ENCODE measurements at places on chromosomes 11 and 22.
A peak's percentile ranks its signal among the peaks of the same experiment; 100 is the strongest.

DNA sequence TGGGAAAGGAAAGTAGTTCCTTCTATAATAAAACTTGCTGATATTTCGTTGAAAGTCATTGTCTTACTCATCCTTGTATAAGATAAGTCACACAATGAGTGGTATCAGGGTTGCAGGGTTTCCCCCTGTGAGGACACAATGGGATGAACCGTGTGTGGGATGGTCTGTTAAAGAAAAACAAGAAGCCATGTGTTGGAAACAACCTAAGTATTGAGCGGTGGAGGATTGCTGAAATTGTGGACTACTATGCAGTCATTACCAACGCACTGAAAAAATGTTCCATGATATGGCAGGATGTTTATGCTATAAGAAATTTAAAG is 28.6 kb downstream of the PTPRJ start:
- no peak for DNase-seq

DNA sequence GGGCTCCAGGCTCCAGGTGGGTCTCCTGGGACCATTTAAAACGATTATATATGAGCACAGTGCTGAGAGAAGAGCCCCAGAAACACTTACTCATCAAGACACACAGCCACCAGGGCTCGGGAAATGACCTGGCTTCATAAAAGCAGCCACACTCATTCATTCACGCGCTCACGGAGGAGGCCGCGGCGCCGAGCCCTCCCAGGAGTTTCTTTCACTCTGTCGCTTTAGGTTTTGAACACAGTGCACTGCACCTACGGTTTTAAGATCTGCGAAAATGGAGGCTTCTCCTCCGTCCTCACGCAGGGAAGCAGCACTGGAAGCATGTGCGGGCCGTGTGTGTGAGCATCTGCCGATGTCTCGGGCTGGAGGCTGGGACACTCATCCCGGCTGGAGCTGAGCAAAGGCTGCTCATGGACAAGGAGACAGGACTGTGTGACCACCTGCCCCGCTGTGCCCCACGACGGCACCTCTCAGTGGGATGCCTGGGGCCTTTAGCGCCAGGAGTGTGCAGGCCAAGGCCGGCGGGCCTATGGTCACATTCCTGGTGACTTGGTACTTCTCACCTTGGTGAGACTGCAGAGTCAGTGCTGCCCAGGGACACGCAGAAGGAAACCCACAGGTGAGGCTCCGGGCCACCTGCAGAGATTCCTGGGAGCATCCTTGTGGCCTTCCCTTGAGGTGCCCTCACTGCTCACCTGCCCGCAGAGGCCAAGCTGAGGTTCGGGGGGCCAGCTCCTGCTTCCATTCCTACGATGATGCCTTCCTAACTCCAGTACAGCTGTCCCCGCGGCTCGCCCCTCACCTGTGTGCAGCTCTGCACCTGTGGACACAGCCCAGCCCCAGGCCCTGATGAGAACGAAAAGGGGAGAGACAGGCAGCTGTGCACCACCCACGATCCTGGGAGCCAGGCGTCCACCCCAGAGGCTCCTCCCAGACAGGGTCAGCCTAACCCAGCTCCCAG is 872.0 kb downstream of the BRD1 start:
- DNase-seq, result no peak

DNA sequence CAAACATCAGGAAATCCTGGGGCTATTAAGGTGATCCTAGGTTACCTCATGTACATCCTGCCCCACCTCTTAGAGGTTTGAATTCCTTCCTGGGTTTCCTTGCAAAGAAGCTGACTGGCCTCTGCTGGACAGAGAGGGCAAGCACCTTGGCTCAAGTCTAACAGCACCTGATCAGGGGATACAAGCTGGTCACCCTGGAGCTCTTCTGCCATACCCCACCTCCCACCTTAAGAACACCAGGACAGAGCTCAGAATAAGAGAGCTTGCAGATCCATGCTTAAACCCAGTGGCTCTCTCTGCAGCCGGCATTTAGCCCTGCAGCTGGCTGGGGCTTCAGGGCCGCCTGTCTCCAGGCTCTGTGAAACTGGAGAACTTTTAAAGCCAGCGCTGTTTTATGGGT is 386.6 kb upstream of the NARS2 start:
- DNase-seq, result peak; percentile 9

GRCh38 chr11:64864473-64865285 is 13.7 kb downstream of the EHD1 start:
- peak; percentile 98 for DNase-seq

- DNase-seq, result no peak
Measured at GRCh38 chr11:116697011-116697410, 75.8 kb downstream of the BUD13 start.

DNA sequence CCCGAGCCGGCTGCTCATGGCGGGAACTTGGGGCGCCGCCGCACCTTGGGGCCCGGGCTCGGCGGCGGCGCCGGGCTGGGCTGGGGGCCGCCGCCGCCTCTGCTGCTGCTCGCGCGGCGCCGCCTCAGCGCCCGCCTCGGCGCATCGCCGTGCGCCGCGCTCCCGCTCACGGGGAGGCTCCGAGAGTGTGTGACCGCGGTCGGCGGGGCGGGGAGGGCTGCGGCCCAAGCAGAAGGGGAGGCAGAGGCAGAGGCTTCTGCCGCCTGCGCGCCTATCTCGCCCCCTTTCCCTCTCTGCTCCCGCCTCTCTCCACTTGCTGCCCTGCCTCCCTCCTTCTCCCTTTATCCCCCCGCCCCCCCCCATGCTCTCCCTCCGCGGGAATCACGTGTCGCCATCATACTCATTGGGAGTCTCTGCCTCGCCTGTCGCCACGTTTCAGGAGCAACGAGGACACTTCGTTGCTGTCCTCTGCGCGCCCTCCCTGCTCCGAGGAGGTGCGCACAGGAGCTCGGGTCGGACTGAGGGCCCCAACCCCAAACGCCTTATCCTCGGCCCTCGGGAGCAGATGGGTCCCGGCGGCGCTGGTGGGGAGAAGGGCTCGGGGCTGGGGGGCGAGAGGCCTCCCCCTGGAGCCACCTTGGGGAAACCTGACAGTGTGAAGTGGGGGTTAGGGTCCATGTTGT is at the start of gene GUCY1A2:
Gene GUCY1A2 (minus strand): TSS at position 258 of the 683 bp plus-strand sequence. CDS start 421 bp downstream, outside the sequence.
- no peak for DNase-seq

- DNase-seq, result peak; percentile 26
Measured at GRCh38 chr11:59755701-59756557, 753 bp downstream of the STX3 start.

DNA sequence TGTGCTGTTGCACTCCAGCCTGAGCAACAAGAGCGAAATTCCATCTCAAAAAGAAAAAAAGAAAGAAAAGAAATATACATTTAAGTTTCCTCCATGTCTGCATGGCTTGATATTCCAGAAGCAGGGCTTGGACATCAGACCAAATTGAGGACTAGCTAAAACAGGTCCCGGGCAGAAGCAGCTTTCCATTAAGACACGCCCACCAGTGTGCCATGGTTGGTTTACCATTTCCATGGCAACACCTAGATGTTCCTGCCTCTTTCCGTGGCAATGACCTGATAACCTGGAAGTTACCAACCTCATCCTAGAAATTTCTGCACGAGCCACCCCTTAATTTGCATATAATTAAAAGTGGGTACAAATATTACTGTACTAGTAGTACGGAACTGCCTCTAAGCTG is 111.3 kb downstream of the NAT10 start:
- DNase-seq, result no peak

GRCh38 chr11:70060611-70061293 is 17.4 kb upstream of the ANO1 start:
- DNase-seq, result no peak

DNA sequence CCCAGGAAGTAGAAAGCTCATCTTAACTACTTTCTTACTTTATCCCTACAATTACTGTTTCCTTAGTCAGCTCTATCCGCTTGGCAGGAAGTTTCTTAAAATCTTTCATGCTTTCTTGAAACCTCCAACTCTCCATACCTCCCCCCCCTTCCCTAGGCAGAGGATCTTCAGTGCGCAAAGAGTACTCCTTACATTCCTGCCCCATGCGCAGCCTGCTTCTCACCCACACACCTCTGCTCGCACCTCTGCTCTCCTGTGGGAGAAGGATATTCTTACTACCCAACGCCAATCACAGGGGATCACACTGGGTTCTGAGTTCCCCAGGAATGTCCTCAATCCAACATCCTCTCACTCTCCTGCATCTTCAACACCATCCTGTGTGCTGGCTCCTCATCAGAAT is 12.3 kb downstream of the TCF20 start:
- DNase-seq, result no peak

Data from astrocyte of the cerebellum (primary cell).